ENCODE measurements at places on chromosomes 6 and 20.

- no peak for DNase-seq
These were observed 21.6 kb downstream of the KIF16B start for GRCh38 chr20:16551607-16552006.

DNA sequence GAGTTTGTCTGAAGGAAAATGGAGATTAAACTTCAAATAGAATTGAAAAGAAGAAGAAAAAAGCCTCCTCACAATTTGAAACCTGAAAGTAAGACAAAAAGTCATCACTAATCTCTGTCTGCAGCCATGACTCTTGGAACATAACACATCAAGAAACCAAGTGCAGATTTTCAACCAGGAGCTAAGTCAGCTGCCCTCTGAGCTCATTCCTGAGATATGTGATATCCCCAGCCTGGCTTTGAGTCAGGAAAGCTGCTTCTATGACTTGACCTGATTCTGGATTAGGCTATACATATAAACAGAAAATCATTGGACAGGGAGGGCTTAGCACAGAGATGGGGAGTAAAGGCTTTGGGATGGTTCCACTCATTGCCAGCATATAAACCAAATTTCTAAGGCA lies 891.4 kb downstream of the TFAP2A start:
- DNase-seq, result peak; percentile 76

DNA sequence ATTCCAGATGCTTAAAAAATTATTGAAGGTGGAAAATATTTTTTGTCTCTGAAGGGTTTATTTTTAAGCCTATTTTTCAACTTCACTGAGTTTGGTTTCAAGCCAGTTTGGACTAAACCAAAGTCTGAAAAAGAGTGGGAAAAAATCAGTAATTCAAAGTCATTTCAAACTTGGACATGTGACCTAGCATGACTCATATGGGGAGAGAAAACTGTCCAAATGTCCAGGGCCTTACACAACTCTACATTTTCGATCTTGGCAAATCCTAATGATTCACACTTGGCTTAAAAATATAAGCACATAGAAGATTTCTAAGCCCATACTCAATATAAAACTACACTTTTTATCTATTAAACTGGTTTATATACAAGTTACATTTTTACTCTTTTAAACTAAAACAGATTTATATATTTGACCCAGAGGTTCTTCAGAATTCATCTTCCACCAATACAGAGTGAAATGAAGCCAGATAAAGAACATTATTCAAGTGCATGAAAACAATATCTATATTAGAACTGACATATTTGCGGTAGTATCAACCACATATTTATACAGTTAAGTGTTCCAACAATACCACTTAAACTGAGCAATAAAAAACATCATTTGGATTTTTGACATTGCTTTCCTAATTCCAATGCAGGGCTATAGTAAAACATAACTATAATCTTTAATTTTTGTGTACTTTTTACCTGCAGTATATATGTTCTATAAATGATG lies 110.3 kb upstream of the TCF21 start:
- no peak for DNase-seq

DNA sequence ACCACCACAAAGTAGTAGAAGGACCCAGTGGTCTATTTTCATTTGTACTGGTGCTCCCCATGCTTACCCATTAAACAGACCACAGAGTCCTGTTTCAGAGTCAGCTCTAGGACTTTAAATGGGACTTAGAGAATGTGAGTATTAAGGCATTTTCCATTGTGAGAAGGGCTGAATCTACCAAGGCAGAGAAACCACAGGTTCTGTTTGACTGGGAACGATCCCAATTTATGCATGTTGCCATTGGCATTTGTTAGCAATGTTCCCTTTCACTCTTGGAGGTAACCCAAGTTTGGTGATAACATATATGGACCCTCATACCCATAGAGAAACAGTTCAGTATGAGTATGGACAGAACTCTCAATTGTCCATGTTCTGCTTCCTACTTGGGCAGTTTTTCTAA lies 672.8 kb downstream of the KIF16B start:
- no peak for DNase-seq

- DNase-seq, result no peak
These were observed 54.9 kb upstream of the GPR31 start for GRCh38 chr6:167212713-167213005.

DNA sequence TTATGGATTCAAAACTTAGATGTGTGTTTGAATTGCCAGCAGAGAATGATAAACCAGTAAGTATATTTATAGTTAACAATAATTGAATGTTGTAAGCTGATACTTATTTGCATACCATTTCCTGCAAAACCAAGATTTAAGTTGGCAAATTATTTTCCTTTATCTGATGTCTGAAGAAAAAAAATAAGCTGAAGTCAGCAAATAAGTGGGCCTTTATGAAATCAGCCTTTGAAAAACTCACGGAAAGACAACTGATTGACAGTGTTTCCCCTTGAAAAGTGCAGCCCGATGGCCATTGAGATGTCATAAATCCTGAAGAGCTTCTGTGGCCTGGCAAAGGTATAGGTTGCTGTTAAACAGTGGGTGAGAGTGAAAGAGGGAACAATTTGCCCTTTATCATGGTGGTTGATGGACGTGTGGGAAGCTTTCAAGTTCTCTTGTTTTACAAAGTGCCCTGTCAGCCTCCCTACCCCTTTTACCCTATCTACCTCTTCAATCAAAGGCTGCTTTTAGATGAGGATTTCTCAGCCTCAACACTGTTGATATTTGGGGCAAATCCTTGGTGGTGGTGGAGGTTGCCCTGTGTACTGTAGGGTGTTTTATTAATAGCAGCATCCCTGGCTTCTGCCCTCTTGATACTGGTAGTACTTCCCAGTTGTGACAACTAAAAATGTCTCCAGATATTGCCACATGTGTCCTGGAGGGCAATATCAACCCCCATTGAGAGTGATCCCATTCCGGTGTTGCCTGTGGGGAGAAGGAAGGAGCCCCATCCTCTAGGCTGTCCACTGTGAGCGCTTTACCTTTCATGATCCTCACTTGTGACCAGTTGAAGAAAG lies 50.2 kb downstream of the VAPB start:
- no peak for DNase-seq

GRCh38 chr6:9690388-9690787 lies 724.5 kb downstream of the TFAP2A start:
- DNase-seq, result no peak
